ENCODE measurements at places on chromosomes 12 and 14.

GRCh38 chr12:109864916-109865315 is 15.4 kb downstream of the GLTP start:
- no peak for DNase-seq

GRCh38 chr14:29529418-29529817 is 398.2 kb downstream of the PRKD1 start:
- DNase-seq: peak; percentile 23

DNA sequence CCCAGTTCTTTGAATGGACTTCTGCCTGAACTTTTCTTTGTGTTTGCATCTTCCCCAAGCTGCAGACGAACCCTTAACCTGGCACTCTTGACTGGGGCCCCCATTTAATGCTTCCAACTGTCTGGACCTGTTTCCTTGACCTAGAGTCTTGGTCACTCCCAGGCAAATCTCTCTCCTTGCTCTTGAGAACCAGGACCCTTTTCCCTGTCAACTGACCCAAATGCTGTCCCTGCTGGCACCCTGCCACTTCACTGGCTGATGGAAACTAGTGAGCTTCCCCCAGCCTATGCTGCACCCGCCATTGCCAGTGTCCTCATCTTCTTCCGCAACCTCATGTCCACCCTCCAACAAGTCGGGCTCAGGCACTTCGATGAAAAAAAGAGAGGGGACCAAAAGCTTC is 79.5 kb downstream of the PRIMA1 start:
- no peak for DNase-seq

- peak; percentile 51 for DNase-seq
Observed at GRCh38 chr14:65045006-65045405, 57.3 kb downstream of the MAX start.

GRCh38 chr14:33120341-33120740 is 181.7 kb downstream of the NPAS3 start:
- DNase-seq: no peak

DNA sequence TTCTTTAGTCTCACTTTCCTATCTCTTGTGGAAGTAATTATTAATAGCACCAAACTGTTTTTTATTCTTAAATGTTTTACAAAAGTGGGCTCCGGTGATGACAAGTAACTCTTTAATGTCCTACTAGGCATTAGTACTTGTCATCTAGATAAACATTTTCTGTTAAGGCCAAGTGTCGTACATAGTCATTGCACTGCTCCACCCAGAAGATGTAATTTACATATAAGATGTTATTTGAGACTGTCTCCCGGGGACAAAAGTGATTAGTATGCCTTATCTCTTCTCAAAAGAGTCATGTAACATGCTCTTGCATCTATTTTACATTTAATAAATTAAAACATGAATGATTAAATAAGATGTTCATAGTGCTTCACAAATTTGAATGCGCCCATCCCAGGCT is 88.4 kb downstream of the FLRT2 start:
- DNase-seq: no peak

GRCh38 chr12:13851828-13852227 is 129.6 kb downstream of the GRIN2B start:
- no peak for DNase-seq
